ENCODE measurements at places on chromosomes 7 and 10.

DNA sequence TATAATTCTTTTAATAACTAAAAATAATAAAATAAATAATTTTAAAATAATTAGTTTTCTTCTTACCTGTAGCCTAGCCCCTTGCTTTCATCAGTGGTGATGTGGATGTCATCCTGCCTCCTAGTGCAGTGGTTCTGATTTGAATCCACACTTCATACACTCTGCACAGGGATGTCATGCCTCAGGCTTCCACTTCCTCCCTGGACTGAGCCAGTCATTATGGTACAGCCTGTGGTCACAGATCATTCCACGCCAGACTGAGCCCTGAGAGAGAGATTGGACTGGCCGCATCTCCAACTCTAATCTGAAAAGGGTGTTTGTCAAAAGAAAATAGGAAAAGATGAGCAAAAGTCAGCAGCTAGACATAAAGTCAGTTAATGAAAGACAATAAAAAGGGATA, 436.2 kb upstream of the IGFBP3 start:
- H3K27ac ChIP-seq, result no peak overlapping the region
- DNase-seq, result no peak
- no peaks in the 10 kb centered on the region for H3K4me1 ChIP-seq
- H3K27me3 ChIP-seq, result no peaks in the 10 kb centered on the region

- peaks cover 4% of the 10 kb centered on the region for H3K27me3 ChIP-seq
- no peaks in the 10 kb centered on the region for H3K36me3 ChIP-seq
- H3K4me3 ChIP-seq, result no peak overlapping the region
- DNase-seq, result peak; percentile 2
- H3K27ac ChIP-seq, result no peak overlapping the region
Observed at GRCh38 chr7:5139998-5140397, 50.0 kb upstream of the WIPI2 start.

DNA sequence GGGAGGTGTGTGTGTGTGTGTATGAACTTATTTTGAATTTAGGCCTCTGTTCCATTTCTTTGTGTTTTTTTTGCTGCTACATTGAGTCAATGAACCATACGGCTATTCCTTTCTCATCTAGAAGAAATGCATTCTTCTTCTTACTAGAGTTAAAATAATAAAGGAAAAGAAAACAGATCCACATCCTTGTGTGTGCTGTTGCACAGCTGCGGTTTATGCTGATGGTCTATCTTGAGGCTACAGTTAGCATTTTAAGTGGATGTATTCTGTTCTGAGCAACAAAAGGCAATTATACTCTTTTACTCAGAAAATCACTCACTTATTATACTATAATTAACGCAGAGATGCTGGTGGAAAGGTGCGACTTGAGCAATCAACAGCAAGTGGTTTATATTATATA, 615.0 kb upstream of the MBL2 start:
- H3K27me3 ChIP-seq, result no peaks in the 10 kb centered on the region
- H3K4me1 ChIP-seq, result no peaks in the 10 kb centered on the region

GRCh38 chr10:99748823-99749451, 16.9 kb downstream of the CUTC start:
- H3K4me3 ChIP-seq, result no peak overlapping the region
- H3K27me3 ChIP-seq, result no peaks in the 10 kb centered on the region
- H3K36me3 ChIP-seq, result peaks cover 43% of the 10 kb centered on the region
- H3K4me1 ChIP-seq, result peaks cover 4% of the 10 kb centered on the region
- H3K27ac ChIP-seq, result no peak overlapping the region
